ENCODE measurements at places on chromosomes 7 and 10. TPM values are rescaled to one million over a fixed set of nuclear protein-coding genes. Genes with fewer than 3 reads are reported as not detected.

- peaks cover 23% of the 10 kb centered on the region for H3K27me3 ChIP-seq
- no peak for DNase-seq
- peak overlapping the region; percentile 0 for H3K27ac ChIP-seq
- H3K4me3 ChIP-seq = peak overlapping the region; percentile 49
Measured at GRCh38 chr10:17452060-17452841, 2.1 kb downstream of the ST8SIA6 start.

- H3K4me1 ChIP-seq = no peaks in the 10 kb centered on the region
- H3K4me3 ChIP-seq = no peak overlapping the region
- peaks cover 63% of the 10 kb centered on the region for H3K27me3 ChIP-seq
- no peaks in the 10 kb centered on the region for H3K36me3 ChIP-seq
- H3K27ac ChIP-seq = no peak overlapping the region
- no peak for DNase-seq
Measured at GRCh38 chr7:157693071-157693520, 356.3 kb downstream of the DNAJB6 start.

DNA sequence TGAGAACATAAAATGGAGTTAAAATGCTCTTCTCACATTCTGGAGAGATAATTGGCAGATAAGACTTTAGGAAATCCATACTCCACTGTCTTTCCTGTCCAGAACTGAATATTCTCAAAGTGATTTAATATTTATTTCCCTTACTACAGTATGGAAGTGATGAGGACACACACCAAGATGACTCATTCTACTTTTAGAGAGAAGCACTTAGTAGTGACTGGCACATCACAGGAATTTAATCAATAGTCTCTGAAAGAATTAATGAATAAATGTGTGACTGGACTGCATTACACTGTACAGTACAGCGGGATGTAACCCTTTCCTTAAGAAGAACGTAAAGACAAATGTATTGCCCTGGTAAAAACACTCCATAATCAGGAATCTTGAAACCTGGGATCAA, 116.7 kb downstream of the SEMA3E start:
- H3K36me3 ChIP-seq = no peaks in the 10 kb centered on the region
- H3K4me3 ChIP-seq = no peak overlapping the region
- H3K4me1 ChIP-seq = no peaks in the 10 kb centered on the region
- no peaks in the 10 kb centered on the region for H3K27me3 ChIP-seq
- H3K27ac ChIP-seq = no peak overlapping the region
- no peak for DNase-seq

- H3K36me3 ChIP-seq = no peaks in the 10 kb centered on the region
- H3K27me3 ChIP-seq = no peaks in the 10 kb centered on the region
- no peaks in the 10 kb centered on the region for H3K4me1 ChIP-seq
- no peak overlapping the region for H3K27ac ChIP-seq
Measured at GRCh38 chr7:93547716-93548115, 26.8 kb downstream of the CALCR start.

GRCh38 chr7:155017834-155018233, 14.9 kb upstream of the PAXIP1 start:
- no peaks in the 10 kb centered on the region for H3K36me3 ChIP-seq
- H3K27me3 ChIP-seq = no peaks in the 10 kb centered on the region
- no peak for DNase-seq
- H3K4me1 ChIP-seq = no peaks in the 10 kb centered on the region

- H3K4me1 ChIP-seq = no peaks in the 10 kb centered on the region
- H3K36me3 ChIP-seq = no peaks in the 10 kb centered on the region
- no peaks in the 10 kb centered on the region for H3K27me3 ChIP-seq
- DNase-seq = no peak
- H3K4me3 ChIP-seq = no peak overlapping the region
- no peak overlapping the region for H3K27ac ChIP-seq
Measured at GRCh38 chr7:19560111-19560883, 148.5 kb downstream of the POLR1F start.

GRCh38 chr10:48965460-48965859, 25.8 kb upstream of the LRRC18 start:
- no peaks in the 10 kb centered on the region for H3K27me3 ChIP-seq
- DNase-seq = no peak
- no peaks in the 10 kb centered on the region for H3K36me3 ChIP-seq
- H3K4me1 ChIP-seq = no peaks in the 10 kb centered on the region
- no peak overlapping the region for H3K27ac ChIP-seq

- no peaks in the 10 kb centered on the region for H3K36me3 ChIP-seq
- DNase-seq = no peak
- H3K4me1 ChIP-seq = no peaks in the 10 kb centered on the region
- no peaks in the 10 kb centered on the region for H3K27me3 ChIP-seq
- H3K27ac ChIP-seq = no peak overlapping the region
Measured at GRCh38 chr7:84729284-84729683, 457.6 kb downstream of the SEMA3D start.

DNA sequence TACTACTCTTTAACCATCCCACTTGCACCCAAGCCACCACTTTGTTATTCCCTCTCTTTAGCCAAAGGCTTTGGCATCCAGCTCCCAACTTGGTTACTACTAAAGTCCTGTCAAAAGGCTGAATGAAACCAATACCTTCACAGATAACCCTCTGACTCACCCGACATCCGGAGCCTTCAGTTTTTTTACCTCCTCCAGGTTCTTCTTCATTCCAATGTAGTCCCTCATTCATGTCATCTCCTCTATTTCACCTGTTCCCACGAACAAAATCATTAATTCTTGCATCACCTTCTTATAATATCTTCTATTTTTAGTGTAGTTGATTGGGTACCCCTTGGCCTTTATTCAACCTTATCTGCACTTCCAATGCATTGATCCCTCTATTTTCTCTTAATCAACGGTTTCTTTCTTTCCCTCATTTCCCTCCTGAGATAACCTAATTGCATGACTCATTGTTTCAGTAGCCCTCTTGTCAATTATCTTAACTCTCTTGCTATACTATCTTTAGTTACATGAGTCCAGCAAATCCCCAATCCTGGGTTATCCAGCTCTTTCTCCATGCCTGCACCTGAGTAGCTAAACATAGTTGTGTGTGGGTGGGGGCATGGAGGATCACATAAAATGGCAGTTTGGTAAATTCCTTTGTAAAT, 87.2 kb upstream of the COL1A2 start:
- peaks cover 5% of the 10 kb centered on the region for H3K4me1 ChIP-seq
- no peak for DNase-seq
- H3K27ac ChIP-seq = no peak overlapping the region
- no peak overlapping the region for H3K4me3 ChIP-seq
- no peaks in the 10 kb centered on the region for H3K36me3 ChIP-seq

GRCh38 chr10:76543655-76544054, 1094.0 kb downstream of the KCNMA1 start:
- DNase-seq = no peak
- peaks cover 4% of the 10 kb centered on the region for H3K4me1 ChIP-seq
- H3K27ac ChIP-seq = no peak overlapping the region
- H3K36me3 ChIP-seq = no peaks in the 10 kb centered on the region

GRCh38 chr10:89134963-89135362, 72.2 kb downstream of the CH25H start:
- no peak overlapping the region for H3K4me3 ChIP-seq
- DNase-seq = no peak
- H3K4me1 ChIP-seq = no peaks in the 10 kb centered on the region
- H3K36me3 ChIP-seq = no peaks in the 10 kb centered on the region
- H3K27ac ChIP-seq = no peak overlapping the region
- no peaks in the 10 kb centered on the region for H3K27me3 ChIP-seq

- DNase-seq = no peak
- H3K4me3 ChIP-seq = no peak overlapping the region
- H3K36me3 ChIP-seq = no peaks in the 10 kb centered on the region
- H3K4me1 ChIP-seq = no peaks in the 10 kb centered on the region
- no peaks in the 10 kb centered on the region for H3K27me3 ChIP-seq
- H3K27ac ChIP-seq = no peak overlapping the region
Measured at GRCh38 chr7:83105063-83105462, 57.6 kb downstream of the PCLO start.

GRCh38 chr10:122992031-122992585, 11.9 kb downstream of the PSTK start:
- H3K36me3 ChIP-seq = peaks cover 46% of the 10 kb centered on the region
- H3K27me3 ChIP-seq = no peaks in the 10 kb centered on the region
- no peaks in the 10 kb centered on the region for H3K4me1 ChIP-seq
- H3K27ac ChIP-seq = no peak overlapping the region
- no peak overlapping the region for H3K4me3 ChIP-seq

GRCh38 chr7:30459591-30460245, 18.9 kb downstream of the NOD1 start:
- H3K27me3 ChIP-seq = no peaks in the 10 kb centered on the region
- DNase-seq = peak; percentile 62
- H3K4me3 ChIP-seq = no peak overlapping the region
- peaks cover 21% of the 10 kb centered on the region for H3K4me1 ChIP-seq
- peak overlapping the region; percentile 6 for H3K27ac ChIP-seq

- H3K4me1 ChIP-seq = peaks cover 16% of the 10 kb centered on the region
- no peak overlapping the region for H3K4me3 ChIP-seq
- DNase-seq = no peak
- no peak overlapping the region for H3K27ac ChIP-seq
- H3K36me3 ChIP-seq = no peaks in the 10 kb centered on the region
- no peaks in the 10 kb centered on the region for H3K27me3 ChIP-seq
Measured at GRCh38 chr7:29115130-29115687, 31.1 kb downstream of the CPVL start.

GRCh38 chr7:82443036-82443546, 486 bp downstream of the CACNA2D1 start:
- peak overlapping the region; percentile 38 for H3K4me3 ChIP-seq
- peaks cover 9% of the 10 kb centered on the region for H3K4me1 ChIP-seq
- H3K27me3 ChIP-seq = no peaks in the 10 kb centered on the region
- peak overlapping the region; percentile 69 for H3K27ac ChIP-seq
- H3K36me3 ChIP-seq = no peaks in the 10 kb centered on the region

GRCh38 chr7:103632972-103633371, 187.0 kb upstream of the SLC26A5 start:
- no peak for DNase-seq
- H3K4me1 ChIP-seq = no peaks in the 10 kb centered on the region
- no peaks in the 10 kb centered on the region for H3K36me3 ChIP-seq
- H3K4me3 ChIP-seq = no peak overlapping the region
- H3K27ac ChIP-seq = no peak overlapping the region
- no peaks in the 10 kb centered on the region for H3K27me3 ChIP-seq

- H3K36me3 ChIP-seq = peaks cover under 1% of the 10 kb centered on the region
- H3K4me1 ChIP-seq = no peaks in the 10 kb centered on the region
- no peak for DNase-seq
- no peaks in the 10 kb centered on the region for H3K27me3 ChIP-seq
- no peak overlapping the region for H3K4me3 ChIP-seq
Measured at GRCh38 chr10:77862595-77862994, 64.0 kb downstream of the DLG5 start.

GRCh38 chr7:94478648-94479214, 30.9 kb upstream of the CASD1 start:
- no peak overlapping the region for H3K4me3 ChIP-seq
- H3K36me3 ChIP-seq = no peaks in the 10 kb centered on the region
- DNase-seq = no peak
- H3K27me3 ChIP-seq = no peaks in the 10 kb centered on the region
- H3K4me1 ChIP-seq = no peaks in the 10 kb centered on the region

GRCh38 chr7:101138213-101138870, 11.4 kb downstream of the SERPINE1 start:
- H3K4me1 ChIP-seq = peaks cover 63% of the 10 kb centered on the region
- H3K27me3 ChIP-seq = no peaks in the 10 kb centered on the region
- no peaks in the 10 kb centered on the region for H3K36me3 ChIP-seq
- peak overlapping the region; percentile 2 for H3K4me3 ChIP-seq
- DNase-seq = no peak
- H3K27ac ChIP-seq = peak overlapping the region; percentile 85

DNA sequence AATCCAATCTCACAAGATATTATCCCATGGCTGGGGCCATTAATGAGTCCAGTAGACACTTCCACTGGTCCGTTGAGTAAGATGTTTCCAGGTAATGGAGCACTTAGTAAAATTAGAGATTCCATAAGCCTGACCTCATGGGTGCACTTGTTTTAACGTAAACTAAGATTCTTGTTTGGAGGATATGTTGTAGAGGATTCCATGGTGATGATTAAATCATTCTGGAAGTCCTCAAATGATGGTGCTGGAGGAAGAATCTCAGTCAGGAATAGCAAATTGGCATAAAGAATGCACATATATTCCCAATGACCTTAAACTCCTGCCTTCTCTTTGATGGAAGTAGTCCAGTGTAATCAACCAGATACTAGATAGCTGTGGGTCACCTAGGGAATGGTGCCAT, 161.9 kb upstream of the PCLO start:
- no peaks in the 10 kb centered on the region for H3K4me1 ChIP-seq
- no peaks in the 10 kb centered on the region for H3K36me3 ChIP-seq
- H3K27me3 ChIP-seq = no peaks in the 10 kb centered on the region
- H3K4me3 ChIP-seq = no peak overlapping the region

GRCh38 chr10:96453856-96454583, 59.7 kb downstream of the TLL2 start:
- DNase-seq = no peak
- no peak overlapping the region for H3K4me3 ChIP-seq
- H3K4me1 ChIP-seq = no peaks in the 10 kb centered on the region
- no peaks in the 10 kb centered on the region for H3K27me3 ChIP-seq

DNA sequence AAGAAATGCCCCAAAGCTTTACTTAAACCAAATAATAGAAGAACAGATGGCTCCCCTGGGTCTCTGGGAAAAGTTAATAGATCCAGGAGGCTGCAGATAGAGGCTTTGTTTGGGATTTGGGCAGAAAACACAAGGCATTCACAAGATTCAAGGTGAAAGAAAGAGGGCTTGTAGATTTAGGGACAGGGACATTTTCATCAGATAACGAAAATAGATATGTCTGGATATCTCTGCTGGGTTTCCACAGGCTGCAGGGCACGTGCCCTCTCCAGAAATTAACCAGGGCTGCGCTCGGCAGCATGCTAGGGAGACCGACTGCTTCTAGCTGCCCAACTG, 14.9 kb downstream of the CARD11 start:
- no peaks in the 10 kb centered on the region for H3K4me1 ChIP-seq
- H3K36me3 ChIP-seq = no peaks in the 10 kb centered on the region
- no peak for DNase-seq
- no peak overlapping the region for H3K4me3 ChIP-seq

Gene MYOZ1
- total RNA-seq = 0.99 TPM

Gene NPSR1
- not detected for total RNA-seq

Gene ELOVL3
- total RNA-seq = 0.65 TPM

Gene RUFY2
- 17.1 TPM for total RNA-seq

Gene NAPEPLD
- 15.9 TPM for total RNA-seq

Gene CCL24
- total RNA-seq = 3.3 TPM

Gene LRIT1
- total RNA-seq = not detected

Gene SLC16A12
- 6.3 TPM for total RNA-seq

Gene JCAD
- 43.1 TPM for total RNA-seq

Gene PLEKHA8
- 13.2 TPM for total RNA-seq

Gene TSPAN15
- total RNA-seq = 67.9 TPM

Gene TMEM213
- 0.05 TPM for total RNA-seq

Gene SGPL1
- 53.8 TPM for total RNA-seq

All from left lung (tissue), 14 donors.